ENCODE measurements at places on chromosomes 3 and 15.

GRCh38 chr15:27427276-27427675 lies 456.3 kb downstream of the GABRG3 start:
- no peak for DNase-seq

- DNase-seq, result no peak
Measured at GRCh38 chr3:42851228-42851834, 24.3 kb downstream of the CYP8B1 start.

- no peak for DNase-seq
Measured at GRCh38 chr3:136343873-136344555, 93.9 kb downstream of the PCCB start.

GRCh38 chr3:113405180-113405579 lies 36.1 kb downstream of the CFAP44 start:
- DNase-seq, result no peak

DNA sequence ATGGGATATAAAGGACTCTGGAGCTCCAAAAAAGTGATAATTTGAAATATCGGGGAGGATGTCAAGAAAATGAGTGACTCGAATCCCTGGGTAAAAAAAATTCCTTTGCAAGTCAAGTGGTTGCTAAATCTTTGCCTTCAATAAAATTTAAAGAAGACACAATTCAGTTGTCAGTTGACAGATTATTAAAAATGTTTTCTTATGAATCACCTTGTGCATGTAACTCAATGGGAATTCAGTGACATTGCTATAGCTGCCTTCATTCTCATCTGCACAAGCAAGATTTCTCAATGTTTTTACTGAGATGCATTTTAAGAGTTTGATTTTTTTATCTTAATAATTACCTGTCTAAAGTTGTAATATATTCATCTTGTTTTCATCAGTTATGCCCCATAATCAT lies 264.0 kb upstream of the IL12A start:
- DNase-seq, result no peak

GRCh38 chr3:190120269-190121060 lies at the start of gene P3H2:
TSS of gene P3H2 (minus strand) at chr3:190120897. CDS start at chr3:190120731, 166 bp downstream.
- no peak for DNase-seq

DNA sequence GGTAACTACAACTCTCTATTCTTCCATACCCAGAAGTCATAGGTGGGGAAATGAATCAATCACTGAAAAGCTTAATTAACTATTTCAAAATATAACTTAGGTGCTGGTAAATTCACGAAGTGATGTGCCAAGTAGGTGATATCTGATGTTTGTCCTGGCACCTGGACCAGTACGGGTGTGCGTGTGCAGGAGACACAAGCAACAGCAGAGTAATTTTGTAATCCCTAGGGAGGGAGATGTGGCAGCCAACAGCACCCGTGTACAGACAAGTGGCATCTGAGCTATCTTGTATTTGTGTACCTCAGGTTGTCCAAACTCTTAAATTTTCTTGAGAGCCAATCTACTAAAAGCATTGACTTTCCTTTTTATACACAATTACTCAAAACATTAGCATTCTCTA lies 22.8 kb downstream of the USF3 start:
- no peak for DNase-seq

DNA sequence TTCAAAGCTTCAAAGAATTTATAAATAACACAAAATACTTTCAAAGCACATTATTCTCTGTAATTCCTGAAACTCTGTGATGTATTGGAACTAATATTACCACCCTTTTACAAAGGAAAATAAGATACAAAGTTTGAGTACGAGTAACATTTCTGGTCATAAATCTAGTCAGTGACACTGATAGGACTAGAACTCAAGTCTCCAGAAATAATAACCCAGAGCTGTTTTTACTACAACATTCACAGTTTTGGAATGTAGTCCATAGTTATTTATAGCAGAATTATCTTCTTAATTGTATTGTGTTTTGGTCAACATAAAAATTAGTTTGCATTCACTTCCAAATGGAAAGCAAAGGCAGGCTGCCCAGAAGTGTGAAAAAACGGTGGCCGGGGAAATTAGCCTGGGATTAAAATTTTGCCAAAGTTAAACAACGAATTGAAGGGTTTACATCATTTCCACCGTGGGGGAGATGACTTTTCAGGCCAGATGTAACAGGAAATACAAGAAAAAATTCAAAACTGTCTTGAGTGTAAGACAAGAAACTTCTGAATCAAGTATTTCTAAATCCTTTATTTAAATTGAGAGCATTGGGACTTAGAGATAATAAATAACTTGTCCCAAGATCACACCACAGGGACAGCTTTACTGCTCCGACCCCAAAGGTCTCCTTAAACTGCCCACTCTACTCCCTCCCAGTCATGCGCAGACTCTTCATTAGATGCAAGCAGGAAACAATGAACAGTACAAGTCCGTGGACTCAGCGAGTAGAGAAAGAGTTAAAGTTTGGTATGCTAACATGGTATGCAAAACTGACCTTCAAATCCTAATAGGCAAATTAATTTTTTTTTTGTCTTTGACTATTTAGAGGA lies 74.3 kb upstream of the VGLL4 start:
- DNase-seq, result no peak

DNA sequence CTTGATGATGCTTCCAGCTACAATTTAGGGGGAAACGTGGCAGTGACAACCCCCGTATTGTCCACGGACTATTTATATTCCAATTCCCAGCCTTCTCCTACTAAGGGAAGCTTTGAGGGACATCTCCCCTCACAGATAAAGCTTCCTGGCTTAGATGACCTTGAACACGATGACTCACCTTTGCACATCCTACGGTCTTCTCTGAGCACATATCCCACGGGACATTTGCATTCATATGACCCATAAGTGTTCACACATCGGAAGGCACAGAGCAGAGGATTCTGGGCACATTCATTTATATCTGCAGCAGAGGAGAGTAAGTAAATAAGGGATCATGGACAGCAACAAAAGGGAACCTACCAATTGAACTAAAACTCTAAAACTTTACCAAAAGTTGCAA lies 101.5 kb downstream of the DUT start:
- DNase-seq, result no peak

All from stimulated activated CD4-positive, alpha-beta T cell treated with anti-CD3 and anti-CD28 coated beads, Interleukin-12 subunit alpha, Interleukin-12 subunit beta, amount 100 ng/mL, for 24 hours (primary cell).